ENCODE measurements at places on chromosomes 6 and 20. TPM values are rescaled to one million over a fixed set of nuclear protein-coding genes. Genes with fewer than 3 reads are reported as not detected.

DNA sequence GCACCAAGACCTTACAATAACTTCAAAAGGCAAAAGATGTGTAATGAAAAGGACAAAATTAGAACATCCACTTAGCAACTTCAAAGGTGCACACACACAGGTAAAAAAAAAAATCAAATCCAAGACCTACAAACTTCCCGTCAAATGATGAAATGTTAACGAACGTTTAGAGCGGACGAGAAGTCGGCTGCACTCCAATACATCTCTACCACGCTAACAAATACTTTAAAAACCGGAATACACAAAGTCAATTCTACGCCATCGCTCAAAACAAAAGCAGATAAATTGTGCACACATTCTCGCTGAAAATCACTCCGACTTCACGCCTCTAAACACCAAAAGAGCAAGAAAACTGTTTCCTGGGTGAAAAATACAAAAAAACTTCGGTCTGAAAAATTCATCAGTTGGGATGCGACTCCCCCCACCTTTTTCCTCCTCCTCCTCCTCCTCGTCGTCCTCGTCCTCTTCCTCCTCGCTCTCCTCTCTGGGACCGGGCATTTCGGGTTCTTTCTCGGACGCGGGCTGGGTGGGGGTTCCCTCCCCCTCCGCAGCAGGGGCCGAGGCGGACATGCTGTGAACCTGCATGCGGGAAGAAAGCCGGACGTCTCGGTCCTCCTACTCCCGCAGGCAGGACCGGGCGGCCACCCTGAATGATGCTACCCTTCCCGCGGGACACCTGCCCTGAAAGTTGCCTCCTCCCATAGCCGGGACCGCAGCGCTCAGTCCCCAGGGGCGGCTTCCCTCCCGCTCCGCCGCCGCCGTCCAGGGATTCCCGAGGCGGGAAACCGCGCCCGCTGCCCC lies 712 bp downstream of the DEK start:
- DNase-seq = no peak

- no peak for DNase-seq
Observed at GRCh38 chr6:40148882-40149573, 214.8 kb upstream of the MOCS1 start.

GRCh38 chr6:56999049-56999448 lies 44.1 kb downstream of the BEND6 start:
- no peak for DNase-seq

DNA sequence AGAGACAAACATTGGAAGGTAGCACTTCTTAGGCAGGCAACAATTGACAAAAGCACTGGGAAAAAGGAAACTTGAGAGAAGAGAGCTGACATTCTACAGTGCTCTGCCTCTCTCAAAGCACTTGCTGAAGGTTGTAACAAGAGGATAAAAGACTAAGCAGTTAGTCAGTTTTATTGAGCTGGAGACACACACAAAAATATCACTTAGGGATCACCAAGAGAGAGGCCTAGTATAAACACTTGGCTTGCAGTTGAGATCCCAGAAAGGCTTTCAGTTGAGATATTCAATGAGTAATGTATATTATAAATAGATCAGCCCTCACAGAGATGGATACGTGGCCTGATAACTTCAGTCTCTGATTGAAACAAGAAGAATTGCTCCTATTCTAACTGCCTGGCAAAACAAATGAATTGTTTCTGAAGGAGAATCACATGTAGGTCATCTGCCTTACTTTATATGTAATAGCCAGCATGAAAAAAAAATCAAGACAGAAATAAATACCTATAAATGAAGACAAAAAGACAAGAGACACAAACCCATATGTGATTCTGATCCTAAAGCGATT lies 747.2 kb upstream of the MAN1A1 start:
- DNase-seq = no peak

GRCh38 chr6:56582236-56582635 lies 60.5 kb downstream of the DST start:
- no peak for DNase-seq

DNA sequence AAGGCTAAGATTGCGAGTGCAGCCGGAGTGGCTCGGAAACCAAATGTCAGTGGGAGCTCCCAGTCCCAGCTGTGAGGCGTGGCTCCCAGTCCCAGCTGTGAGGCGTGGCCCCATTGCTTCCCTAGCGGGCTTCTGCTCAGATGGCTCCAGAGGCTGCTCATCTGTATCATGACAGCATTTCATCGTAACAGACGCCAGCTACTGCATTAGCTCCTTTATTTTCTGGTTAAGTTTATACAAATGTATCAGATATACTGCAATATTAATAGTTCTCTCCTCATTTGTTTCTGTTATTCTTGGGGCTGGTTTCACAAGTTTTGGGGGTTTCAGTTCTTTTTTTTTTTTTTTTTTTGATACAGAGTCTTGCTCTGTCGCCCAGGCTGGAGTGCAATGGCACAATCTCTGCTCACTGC lies 34.7 kb upstream of the TBXT start:
- DNase-seq = no peak

DNA sequence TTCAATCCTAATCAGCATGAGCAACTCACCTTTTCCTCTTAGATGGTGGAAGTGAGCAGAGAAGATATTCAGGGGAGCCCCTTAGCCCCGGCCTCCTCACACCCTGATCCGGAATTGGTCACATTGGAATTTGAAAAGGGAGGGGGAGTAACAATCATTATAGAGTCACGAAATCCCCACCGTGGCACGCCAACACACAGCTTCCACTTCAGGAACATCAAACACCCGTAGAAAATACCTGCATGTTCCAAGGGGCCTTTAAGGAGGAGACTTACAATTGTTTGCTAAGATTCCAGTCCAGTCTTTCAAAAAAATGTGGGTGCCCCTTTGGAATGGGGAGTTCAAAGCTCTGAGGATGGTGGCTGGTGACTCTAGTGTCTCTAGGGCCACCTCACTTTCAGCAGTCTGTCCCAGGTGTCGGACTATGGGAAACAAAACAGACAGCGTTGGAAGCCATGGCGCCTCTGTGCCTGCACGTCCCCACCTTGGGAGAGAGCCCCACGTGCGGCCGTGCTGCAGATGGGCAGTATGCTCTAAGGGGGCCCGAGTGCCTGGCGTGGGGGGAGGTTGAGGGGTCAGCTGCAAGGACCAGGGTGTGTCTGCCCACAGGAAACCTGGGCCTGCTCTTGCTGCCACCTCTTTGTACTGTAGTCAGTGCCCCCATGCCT lies 2.4 kb downstream of the CD93 start:
- DNase-seq = no peak

DNA sequence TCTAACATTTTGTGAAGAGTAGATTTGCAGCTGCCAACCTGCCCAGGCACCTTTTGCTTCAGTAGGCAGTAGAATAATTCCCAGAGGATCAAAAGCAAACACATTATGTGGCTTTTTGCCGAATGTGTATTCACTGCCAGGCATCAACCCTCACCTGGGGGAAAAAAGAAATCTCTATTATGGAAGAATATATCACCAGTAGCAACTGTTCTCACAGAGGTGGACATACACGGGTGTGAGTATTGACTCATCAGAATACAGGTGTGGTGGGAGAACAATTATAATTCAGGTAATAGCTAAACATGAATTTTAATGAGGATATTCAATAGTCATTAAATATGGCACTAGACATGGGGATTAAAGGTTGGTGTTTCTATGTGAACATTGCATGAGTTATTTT lies 910.7 kb downstream of the TFAP2A start:
- no peak for DNase-seq

DNA sequence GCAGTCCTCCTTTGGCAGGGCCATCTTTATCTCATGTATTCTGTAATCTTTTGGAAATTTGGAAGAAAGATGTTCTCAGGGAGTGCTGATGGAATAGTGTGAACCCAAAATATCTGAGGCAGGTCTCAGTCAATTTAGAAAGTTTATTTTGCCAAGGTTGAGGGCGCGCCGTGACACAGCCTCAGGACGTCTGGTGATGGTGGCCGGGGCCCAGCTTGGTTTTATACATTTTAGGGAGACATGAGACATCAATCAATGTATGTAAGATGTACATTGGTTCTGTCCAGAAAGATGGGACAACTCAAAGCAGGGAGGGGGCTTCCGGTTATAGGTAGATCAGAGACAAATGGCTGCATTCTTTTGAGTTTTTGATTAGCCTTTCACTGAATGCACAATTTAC lies 89.8 kb downstream of the ERMARD start:
- no peak for DNase-seq

GRCh38 chr20:50281831-50282591 lies 91.4 kb downstream of the CEBPB start:
- DNase-seq = no peak

- DNase-seq = no peak
Observed at GRCh38 chr6:80637312-80637711, 530.8 kb downstream of the BCKDHB start.

GRCh38 chr6:138638604-138639003 lies 135.0 kb upstream of the CCDC28A start:
- DNase-seq = no peak

STK38 gene
- 37.9 TPM for total RNA-seq

TRPC4AP gene
- total RNA-seq = 88.6 TPM

TFAP2C gene
- 1.7 TPM for total RNA-seq

LAMA2 gene
- 55.6 TPM for total RNA-seq
